ENCODE measurements at places on chromosomes 2 and 18.

- no peak for DNase-seq
Measured at GRCh38 chr18:15005313-15006130, 257.6 kb downstream of the ANKRD30B start.

GRCh38 chr2:76998704-76999103, 523.5 kb downstream of the LRRTM4 start:
- DNase-seq = no peak

- DNase-seq = no peak
Measured at GRCh38 chr2:156663757-156664409, 227.7 kb downstream of the GPD2 start.

DNA sequence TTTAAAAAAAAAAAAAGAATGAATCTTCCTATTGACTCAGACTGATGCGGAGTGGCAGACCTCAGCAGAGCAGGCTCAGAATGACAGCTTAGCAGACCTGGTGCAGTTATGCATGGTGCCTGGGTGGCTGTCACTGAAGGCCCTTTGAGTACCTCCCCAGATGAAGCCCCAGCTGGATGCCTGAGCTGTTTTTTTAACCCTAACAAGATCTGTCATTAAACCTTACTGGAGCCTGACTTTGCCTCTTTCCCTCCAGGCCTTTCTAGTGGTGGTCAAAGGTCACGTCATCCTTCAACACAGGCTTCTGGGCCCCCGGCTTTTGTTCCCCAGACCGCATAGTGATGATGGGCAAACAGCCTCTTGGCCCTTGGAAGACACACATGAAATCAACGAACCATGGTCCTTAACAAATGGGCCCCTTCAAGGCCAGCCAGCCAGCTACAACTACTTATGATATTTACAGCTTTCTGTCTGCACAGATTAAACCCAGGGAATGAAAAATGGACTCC, 138.3 kb upstream of the CYP1B1 start:
- DNase-seq = no peak

GRCh38 chr18:58511897-58512581, 116.9 kb downstream of the ALPK2 start:
- DNase-seq = no peak

DNA sequence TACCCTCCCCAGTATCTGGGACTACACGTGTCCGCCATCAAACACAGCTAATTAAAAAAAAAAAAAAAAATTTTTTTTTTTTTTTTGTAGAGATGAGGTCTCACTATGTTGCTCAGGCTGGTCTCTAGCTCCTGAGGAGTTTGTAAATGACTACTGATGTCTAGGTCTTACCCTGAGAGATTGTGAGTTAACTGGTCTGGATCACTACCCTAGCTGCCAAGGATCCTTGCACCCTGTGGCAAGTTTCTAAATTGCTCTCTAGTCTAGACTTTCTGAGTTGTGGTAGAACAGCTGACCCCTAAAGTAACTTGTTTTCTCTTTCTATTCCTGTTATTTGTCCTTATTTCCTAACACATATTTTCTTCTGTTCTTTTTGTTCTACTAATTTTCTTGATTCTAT, 44.5 kb downstream of the ABHD3 start:
- no peak for DNase-seq
